ENCODE measurements at places on chromosomes 4 and X.

DNA sequence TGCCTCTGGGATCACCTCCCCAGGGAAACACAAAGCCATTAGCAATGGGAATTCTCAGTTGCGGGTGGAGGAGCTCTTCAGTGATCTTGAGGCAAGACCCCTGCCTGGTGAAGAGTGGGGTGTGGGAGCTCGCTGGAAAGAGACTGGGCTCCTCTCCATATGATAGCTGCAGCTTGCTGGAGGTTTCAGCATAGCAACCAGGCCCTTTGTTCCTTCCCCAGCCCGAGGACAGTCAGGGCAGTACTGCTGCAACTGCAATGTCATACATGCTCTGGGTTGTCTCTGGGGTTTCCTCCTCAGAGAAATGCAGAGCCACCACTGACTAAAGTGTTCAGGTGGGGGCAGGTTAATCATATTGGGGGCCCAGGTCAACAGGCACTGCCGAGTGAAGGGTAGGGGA lies 81.3 kb downstream of the ARHGAP24 start:
- no peak for DNase-seq

DNA sequence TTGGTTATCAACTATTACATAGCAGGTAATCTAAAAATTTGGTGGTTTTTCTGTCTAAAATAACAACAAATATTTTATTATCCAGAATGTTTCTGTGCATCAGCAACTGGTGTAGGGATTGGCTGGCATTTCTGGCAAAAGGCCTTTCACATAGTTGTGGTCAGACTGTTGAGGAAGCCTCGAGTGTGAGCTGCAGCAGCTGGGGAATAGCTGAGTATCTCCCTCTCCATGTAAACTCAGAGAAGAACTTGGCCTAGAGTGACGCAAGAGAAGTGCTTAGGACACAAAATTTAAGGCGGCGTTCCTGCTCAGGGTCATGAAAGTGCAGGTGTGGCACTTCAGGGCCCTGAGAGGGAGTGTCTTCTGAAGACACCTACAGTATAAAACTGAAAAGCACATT lies 558.9 kb downstream of the SPOCK3 start:
- DNase-seq = no peak

DNA sequence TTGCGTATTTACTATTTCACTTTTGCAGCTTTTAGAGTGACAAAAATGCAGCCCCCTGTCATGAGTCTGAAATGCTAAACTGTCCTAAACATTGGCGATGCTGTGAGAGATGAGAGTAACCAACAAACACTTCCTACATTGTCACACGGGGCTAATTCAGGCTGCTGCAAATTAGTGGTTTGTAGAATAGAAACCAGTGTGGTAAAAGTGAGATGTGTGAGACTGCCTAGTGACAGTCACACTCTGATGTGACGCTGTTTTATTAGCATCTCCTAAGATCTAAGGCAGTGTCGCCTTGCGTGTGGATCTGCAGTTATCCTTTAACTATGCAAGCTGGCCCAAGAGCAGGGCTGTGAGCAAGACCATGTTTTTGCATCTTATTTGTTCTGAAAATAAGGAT lies 800.2 kb upstream of the TENM3 start:
- no peak for DNase-seq

GRCh38 chr4:165331359-165331758 lies 3.9 kb downstream of the MSMO1 start:
- no peak for DNase-seq

DNA sequence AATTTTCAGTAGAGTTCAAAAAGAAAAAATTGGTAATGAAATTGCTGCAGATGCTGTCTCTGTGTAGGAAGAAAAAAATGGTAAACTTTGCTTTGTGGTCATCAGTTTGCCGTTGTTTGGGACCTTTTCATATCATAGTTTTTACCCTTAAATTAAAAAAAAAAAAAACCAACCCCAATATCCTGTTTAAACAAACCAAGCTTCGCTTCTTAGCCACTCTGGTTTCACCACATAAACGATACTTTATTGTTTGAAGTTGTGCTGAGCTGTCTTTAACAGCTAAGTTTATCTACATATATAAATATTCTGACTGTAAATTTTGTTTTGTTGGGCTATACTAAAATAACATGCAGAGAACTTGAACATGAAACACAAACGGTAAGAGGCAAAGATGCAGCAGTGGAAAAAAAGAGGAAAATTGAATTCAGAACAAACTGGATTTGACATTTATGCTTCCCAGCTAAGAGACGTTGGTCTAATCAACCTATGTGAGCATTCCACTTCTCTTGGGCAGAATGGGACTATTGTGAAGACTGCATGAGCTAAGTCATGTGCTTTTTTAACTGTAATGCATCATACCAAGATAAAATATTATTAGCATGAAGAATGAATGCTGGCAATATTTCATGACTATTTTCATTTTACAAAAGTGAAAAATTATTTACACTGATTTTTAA lies 15.7 kb upstream of the H2AZ1 start:
- no peak for DNase-seq

DNA sequence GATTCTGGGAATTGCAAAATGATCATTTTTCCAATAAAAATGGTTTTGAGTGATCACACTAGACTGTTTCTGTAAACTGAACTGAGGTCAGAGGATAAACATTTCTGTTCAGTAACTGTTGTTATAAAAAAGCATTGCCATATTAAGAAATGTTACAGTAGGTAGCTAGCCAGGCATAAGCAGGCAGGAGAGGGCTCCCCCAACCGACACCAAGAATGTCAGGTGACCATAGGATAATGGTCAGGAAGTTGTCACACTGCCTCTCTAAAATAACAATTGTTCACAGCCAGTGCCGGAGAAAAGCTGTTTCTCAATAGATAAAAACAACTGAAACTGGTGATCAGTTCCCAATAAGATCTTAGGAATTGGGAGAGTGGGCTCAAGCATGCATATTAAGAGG lies 306.2 kb upstream of the SLIT2 start:
- no peak for DNase-seq

DNA sequence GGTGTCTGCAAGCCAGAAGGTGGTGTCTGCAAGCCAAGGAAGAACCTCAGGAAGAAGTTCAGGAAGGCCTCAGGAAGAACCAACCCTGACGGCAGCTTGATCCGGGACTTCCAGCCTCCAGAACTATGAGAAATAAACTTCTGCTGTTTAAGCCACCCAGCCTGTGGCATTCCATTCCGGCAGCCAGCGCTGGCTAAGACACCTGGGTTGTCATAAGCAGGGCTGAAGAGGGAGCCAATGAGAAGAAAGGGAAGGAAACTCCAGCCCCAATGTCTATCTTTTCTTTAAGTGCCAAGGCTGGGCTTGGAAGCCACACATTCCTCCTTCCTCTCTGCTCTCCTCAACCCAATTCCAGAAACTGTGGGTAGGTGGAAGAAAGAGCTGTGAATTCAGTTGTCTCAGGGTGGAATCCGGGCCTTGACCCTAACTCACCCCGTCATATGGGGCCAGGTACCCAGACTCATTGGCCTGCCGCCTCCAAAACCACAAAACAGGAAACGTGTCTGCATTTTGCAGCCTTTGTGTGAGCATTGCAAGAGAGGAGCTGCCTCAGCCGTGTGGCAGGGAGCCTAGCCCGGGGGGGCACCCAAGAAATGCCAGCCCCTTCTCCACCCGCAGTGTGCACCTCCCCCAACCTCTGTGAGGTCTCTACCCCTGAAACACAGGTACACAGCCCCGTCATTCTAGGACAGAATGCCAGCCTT lies 26.8 kb downstream of the CRMP1 start:
- no peak for DNase-seq

GRCh38 chr4:7055111-7055989 lies 12.2 kb downstream of the TADA2B start:
- DNase-seq = no peak

- no peak for DNase-seq
Observed at GRCh38 chrX:154735695-154736393, 15.0 kb downstream of the GAB3 start.

- DNase-seq = no peak
Observed at GRCh38 chr4:86174506-86174905, 185.3 kb downstream of the MAPK10 start.

GRCh38 chr4:153221783-153222706 lies 17.8 kb downstream of the TRIM2 start:
- no peak for DNase-seq

GRCh38 chr4:184361443-184361842 lies 112.9 kb downstream of the IRF2 start:
- no peak for DNase-seq

DNA sequence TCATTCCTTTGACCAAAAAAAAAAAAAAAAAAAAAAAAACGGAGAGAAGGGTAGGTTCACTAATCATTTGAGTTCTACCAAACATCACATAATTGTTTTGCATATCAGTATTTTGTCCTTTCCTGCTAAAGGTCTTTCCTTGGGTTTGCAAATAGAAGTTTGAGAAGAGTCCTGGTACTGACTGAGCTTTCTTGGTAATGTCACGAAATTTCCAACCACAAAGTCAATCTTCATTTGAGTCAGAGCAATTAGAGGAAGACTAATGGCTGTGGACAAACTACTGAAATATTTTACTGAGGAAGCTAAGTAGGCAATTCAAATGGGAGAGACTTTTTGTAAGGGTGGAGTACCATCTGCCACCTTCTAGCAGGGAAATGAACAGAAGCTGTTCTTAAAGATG lies 21.7 kb upstream of the CD40LG start:
- DNase-seq = no peak

DNA sequence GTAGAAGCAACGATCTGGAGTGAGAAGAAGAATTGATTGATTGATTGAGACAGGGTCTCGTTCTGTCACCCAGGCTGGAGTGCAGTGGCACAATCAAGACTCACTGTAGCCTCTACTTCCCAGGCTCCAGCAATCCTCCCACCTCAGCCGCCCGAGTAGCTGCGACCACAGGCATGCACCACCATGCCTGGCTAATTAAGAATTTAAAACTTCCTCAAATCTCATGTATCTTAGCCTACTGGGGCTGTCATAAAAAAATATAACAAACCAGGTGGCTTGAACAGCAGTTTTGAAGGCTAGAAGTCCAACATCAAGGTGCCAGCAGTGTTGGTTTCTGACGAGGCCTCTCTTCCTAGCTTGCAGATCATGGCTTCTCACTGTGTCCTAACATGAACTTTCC lies 18.3 kb upstream of the TBC1D9 start:
- DNase-seq = no peak

All from activated CD4-positive, alpha-beta T cell treated with anti-CD3 and anti-CD28 coated beads for 24 hours (primary cell).